ENCODE measurements at places on chromosomes 3 and 15.
A peak's percentile ranks its signal among the peaks of the same experiment; 100 is the strongest.

- no peak for DNase-seq
Measured at GRCh38 chr3:63979093-63979885, 44.0 kb downstream of the PSMD6 start.

DNA sequence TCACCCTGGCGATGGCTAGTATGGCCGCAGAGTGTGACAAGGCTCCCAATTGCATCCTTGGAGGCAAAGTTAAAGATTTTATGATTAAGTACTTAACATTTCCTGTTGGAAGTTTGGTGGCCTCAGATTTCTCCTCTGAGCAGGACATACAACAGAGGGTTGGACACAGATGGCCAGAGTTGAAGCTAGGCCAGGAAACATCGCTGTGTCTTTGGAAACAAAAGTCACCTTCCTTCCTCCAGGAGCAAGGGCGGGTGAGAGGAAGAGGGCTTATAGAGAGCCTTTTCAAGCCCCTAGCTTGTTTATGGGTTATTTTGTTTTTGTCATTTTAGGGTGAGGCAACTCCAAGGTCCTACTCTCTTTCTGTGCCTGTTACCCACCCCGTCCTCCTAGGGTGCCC is 24.2 kb downstream of the SLC6A1 start:
- DNase-seq, result no peak

DNA sequence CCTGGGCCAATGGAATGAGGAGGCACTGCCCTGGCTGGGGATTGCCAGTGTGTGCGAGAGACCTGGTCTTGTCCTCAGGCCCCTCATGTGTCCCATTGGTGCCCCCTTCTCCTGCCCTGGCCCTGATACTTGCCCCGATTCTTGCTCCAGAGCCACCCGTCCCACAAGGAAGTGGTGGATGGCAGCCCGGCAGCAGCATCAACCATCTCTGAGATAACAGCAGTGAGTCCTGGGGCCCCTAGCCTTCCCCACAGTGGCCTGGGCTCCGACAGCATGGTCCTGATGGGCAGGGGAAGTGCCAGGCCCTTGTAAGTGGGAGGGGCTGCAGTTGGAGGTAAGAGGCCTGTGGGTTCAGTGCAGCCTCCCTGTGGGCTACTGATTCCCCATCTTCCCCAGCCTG is 15.4 kb downstream of the VILL start:
- no peak for DNase-seq

DNA sequence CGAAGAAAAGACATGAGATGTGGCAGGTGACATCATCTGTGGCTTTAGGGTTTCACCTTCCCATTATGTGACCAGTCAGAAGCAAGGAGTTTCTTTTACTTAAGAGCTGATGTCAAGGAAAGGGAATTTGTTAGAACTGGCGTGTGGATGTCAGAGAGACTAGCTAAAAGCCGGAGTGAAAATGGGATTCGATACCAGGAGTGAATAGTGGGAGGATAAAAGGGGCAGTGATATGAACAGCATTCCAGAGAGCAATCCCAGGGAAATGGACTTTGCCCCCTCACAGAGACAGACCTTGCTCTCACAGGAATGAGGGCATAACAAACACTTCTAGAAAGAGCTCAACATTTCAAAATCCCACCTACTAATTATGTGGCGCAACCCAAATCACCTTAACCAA is 5.9 kb upstream of the FMN1 start:
- no peak for DNase-seq

DNA sequence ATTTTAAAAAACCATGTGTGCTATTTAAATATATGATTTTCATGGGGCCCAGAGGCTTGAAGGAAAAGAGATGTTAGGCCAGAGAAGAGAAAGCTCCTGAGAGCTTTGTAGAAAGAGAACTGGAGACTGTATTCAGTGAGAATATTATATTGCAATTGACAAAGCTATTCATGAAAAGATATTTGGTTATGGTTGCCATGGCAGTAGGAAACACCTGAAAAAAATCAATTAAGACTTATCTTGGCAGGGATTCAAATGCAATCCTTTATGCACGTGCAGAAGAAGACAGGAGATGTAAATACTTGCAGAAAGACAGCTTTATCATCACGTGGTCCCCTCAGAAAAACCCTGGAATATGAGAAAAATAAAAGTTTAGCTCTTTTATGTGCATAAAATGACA is 636.0 kb upstream of the TBL1XR1 start:
- DNase-seq, result no peak

- DNase-seq, result no peak
Measured at GRCh38 chr3:13199006-13199776, 126.0 kb upstream of the IQSEC1 start.

- DNase-seq, result peak; percentile 37
Measured at GRCh38 chr3:14598143-14598569, 53.4 kb upstream of the CCDC174 start.

GRCh38 chr3:122169911-122170310 is 13.6 kb upstream of the CASR start:
- no peak for DNase-seq

DNA sequence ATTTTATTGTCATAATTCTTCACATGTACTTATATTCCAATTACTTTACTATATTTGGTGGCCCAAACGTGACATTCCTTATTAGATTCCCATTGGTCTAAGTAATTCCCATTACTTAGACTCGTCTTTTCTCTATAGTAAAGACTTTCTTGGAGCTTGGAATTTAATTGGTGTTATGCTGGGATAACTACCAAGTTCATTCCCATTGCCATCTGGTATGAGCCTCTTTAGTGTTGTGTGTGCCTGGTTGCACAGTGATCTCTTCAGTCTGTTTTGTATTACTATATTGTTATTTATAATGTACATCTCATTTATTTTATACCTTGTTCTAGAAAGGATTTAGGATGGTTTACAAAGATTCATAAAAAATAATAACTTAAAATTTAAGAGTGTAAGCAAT is 27.8 kb downstream of the TMEM108 start:
- no peak for DNase-seq

DNA sequence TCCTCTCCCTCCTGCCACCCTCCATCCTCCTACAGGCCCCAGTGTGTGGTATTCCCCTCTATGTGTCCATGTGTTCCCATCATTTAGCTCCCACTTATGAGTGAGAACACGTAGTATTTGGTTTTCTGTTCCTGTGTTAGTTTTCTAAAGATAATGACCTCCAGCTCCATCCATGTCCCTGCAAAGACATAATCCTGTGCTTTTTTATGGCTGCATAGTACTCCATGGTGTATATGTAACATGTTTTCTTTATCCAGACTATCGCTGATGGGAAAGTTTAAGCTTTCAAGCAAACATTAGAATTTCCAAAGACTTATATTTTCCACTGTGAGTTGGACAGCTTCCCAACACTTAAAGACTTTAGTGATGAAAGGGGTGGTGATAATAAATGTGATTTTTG is 105.9 kb upstream of the PIAS1 start:
- DNase-seq, result no peak

DNA sequence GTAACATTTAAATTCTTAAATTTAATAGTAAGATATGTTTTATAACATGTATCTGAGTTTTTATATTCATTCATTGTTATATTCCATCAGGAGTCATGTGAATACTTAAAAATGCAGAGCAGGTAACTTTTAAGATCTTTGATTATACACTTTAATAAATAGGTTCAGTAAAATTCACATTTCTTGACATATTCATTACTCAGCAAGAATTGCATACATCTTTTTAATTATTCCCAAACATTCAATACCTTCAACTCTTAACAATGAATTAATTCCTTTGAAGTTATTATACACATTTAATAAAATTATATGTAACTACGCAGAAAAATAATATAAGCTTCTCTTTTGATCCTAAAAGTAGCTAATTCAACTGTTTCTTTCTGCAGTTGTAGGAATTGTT is 105.4 kb downstream of the CNTN4 start:
- DNase-seq, result no peak

- no peak for DNase-seq
Measured at GRCh38 chr3:100209948-100210771, 50.6 kb upstream of the TBC1D23 start.

GRCh38 chr3:144900366-144900765 is 928.7 kb downstream of the DIPK2A start:
- DNase-seq, result no peak

DNA sequence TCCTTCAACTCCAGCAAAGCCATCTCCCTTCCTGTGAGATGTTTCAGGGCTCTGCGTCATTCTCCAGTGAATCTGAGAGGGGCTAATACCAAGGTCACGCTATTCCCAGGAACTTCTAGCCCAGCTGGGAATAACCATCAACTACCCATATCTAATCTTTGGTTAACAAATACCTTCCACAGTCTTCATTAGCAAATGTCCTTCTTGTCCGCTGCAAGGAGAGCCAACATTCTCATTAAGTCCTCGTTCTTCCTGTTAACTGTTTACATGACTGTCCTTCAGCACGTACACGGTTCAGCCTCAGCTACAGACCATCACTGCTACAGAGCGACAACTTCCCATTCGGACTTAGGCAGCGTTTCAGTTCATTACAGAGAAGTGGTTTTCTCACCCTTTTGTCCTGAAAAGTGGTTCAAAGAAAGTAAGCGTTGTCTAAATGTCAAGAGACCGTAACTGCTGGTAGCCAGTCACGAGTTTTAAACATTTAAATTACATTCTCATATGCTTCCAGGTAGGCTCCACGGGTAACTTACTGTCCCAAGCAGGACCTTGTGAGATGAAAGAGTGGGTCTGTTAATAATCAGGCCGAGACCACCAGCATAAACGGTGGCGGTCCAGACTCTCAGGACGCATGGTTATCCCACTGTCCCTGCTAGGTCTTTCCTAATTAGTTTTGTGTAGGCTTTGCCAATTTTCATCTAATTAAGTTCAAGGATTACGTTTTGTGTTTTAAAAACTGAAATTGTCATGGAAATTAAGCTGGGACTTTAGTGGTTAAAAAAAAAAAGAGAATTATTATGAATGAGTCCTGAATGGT is 63.8 kb downstream of the CHSY1 start:
- no peak for DNase-seq

GRCh38 chr15:58221591-58222241 is 83.5 kb downstream of the AQP9 start:
- no peak for DNase-seq

DNA sequence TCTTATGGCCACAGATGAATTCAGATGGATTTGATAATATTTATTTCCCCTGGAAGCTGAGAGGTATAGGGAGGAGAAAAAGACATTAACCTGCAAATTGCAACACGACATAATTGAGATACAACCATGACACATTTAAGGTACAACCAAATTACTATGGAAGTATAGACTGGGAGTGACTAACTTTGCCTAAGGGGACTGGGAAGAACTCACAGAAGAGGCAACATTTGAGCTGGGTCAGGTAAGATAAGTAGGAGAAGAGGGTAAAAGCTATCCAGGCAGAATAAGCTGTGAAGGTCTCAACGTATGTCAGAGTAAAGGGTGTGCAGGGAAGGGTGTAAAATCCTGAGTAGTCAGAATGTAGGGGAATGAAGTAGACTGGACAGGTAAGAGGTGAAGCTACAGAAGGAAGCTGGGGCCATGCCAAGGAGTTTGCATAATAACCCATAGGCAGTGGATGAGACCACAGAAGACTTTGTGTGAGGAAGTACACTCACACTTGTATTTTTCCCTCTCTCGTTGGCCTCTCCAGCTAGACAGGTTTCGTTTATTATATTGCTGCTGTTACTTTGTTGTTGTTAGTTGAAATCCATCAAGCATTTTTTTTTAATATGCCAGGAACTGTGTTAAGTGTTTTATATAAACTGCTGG is 28.0 kb upstream of the PTX3 start:
- no peak for DNase-seq

DNA sequence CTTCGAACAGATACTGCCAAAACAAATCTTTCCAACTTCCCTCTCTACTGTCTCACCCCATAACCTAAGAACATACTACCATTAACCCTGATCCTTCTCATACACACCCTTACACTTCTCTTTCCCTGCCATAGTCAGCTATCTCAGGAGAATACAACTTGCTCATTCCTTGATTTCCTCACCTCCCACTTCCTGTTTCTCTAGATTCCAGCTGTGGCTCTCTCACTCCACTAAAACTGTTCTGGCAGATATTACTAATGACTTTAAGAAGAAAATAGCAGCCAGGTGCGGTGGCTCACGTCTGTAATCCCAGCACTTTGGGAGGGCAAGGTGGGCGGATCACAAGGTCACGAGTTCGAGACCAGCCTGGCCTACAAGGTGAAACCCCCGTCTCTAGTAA is 4.6 kb downstream of the LSG1 start:
- DNase-seq, result no peak

DNA sequence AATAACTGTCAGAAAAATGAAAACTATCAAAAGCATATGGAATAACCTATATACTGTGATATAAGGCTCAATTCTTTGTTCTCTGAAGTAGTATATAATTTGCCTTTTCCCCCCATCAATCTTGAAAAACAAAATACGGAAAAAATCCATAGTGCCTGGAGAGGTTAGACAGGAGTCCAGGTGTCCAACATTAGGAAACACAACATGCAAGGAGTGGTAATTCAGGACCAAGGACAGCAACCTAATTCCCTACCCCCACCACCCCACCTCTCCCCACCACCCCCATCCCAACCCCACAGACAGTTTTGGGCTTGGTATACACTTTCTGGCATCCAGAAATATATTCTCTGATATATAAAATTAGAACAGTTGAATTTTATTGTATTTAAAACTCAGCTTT is 55.1 kb upstream of the SLC25A26 start:
- no peak for DNase-seq

- no peak for DNase-seq
Measured at GRCh38 chr3:52401021-52401420, 43.9 kb downstream of the SEMA3G start.

DNA sequence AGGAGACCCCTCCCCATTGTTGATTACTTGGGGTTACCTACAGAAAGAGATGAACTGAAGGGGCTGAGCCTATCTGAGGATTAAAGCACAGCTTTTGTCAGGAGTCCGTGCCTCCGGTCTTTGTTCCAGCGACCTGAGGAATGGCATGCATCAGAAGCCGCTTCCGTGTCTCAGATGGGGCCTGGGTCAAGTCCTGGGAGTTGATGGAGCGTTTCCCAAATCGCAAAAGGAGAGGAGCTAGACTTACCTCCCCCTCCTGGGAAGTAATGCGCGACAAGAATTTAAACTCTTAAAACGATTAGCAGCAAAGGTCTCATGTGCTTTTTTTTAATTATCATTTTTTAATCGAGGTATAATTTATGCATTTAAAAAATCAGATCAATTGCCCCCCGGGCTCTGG is 983 bp upstream of the ALDH1A3 start:
- DNase-seq, result no peak

DNA sequence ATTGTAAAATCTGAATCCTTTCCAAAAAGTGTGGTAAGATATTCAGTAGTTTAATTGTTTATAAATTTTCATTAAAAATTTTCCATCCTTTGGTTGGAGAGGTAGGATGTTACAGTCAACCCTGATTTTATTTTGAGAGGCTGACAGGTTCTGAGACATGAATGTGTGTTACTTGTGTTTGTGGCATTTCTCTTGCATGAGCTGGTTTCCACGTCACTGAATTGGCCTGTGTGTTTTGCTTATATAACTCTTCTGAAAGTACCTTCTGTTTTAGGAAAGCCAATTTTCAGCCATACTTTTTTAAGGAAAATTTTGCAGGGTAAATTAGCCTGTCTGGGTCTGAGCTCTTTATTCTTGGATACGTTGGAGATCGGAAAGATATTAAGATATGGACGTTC is 30.7 kb downstream of the PXYLP1 start:
- DNase-seq, result no peak

- DNase-seq, result no peak
Measured at GRCh38 chr3:67602816-67603215, 51.6 kb downstream of the SUCLG2 start.

All from activated T-cell treated with anti-CD3 and anti-CD28 coated beads for 48 hours (primary cell).